Erythroblast (primary cell): ENCODE measurements at places on chromosomes 3 and 15.
A peak's percentile ranks its signal among the peaks of the same experiment; 100 is the strongest.

DNA sequence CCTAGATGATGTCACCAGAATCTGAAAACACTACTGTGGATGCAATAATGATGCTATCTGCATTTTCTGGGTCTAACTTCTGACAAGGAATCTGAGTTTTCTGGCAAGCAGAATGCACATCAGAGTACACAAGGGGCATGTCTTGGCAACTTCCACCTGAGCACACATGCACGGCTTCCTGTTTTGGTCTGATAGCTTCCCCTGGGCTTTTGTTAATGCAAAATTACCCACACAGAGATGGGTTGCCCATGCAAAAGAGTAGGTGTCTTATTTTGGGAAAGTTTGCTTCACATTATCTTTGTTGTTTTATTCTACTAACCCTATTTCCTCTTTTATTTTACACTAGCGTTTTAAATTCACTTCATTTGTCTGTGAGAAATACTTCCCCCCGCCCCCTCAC is 74.2 kb upstream of the SATB1 start:
- no peak for DNase-seq

GRCh38 chr3:62318365-62318751 is 55.0 kb downstream of the FEZF2 start:
- no peak for DNase-seq

DNA sequence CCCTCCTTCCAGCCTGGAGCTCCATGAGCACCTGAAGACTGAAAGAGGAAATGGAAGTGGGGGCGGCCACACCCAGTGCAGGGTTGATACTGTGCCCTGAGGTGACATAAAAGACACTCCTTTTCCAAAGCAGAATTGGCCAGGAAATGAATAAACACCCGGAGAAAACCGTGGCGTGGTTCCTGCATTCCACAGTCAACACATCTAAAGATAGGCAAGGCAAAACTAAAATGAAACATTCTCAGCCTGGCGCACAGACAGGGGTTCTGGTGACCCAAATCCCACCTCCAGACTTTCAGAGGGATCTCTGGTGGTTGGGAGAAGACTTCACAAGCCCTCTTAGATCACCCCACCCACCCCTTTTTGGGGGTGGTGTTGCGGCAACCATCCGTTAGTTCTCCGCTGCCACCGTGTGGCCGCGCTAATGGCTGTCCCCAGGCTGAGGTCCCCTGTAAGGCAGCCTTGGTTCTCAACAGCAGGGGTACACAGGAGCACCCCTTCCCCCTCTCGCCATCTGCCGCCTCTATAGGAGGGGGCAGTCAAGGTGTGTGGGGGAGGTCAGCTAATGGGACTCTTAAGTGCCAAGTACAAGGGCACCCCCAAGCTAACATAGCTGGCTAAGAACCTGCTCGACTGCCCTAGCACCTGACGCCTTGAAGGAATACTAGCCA is 2.5 kb upstream of the MST1R start:
- peak; percentile 75 for DNase-seq

DNA sequence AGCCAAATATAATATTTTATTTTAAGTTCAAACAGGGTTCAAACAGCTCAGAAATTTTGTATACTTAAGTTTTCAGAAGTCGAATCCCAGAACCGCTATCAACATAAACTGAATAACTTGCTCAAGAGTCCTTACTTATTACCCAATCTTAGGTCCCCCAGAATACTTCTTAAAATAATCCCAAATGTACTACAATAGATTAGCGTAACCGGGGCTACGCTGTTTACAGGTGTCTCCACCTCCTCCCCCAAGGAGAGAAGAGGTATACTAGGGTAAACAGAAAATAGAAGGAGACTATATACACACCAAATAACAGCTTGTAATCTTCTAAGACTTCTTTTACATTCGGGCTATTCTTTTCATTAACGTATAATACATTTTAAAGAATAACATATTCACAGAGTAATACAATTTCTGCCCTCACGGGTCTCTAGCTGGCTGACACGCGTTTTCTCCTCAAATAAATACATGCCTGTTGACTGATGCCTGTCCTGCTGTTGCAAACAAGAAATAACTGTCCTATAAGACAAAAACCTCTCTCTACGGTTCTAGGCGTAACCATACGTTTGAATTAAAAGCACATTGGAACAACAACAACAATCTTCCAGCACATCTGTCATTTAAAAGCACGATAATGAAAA is 1.3 kb downstream of the DENND4A start:
- peak; percentile 65 for DNase-seq

- no peak for DNase-seq
Observed at GRCh38 chr3:106381286-106381938, 512.6 kb upstream of the CBLB start.

GRCh38 chr3:112607863-112608262 is 33.1 kb downstream of the CCDC80 start:
- no peak for DNase-seq

GRCh38 chr3:102233881-102234280 is 200.9 kb upstream of the ZPLD1 start:
- DNase-seq, result no peak

DNA sequence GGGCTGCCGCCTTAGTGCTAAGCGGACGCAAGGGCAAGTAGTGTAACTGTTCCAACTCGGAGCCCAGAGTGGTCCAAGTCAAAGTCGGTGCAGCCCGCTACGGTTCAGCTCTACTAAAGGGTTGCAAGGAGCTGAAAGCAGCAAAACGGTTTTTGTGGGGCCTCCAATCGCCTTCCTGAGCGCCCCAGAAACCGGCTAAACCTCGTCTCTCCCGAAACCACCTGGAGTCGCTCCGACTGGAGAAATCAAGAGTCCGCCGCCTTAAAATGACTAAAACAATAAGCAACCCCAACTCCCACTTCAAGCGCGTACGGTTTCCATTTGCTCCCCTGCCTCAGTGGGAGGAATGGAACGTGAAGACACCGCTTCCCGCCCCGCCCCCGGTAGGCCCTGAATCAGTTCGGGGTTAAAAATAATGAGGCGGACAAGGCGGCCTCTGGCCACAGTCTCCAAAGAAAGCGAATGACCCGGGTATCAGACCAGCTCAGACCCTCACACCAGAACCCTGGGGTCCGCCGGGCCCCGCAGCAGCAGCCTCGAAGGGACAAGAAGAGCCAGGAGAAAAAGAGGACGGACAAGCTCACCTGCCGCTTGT is 401 bp downstream of the SEC11A start:
- peak; percentile 70 for DNase-seq

- DNase-seq, result no peak
Observed at GRCh38 chr3:54756330-54756731, 171.5 kb downstream of the LRTM1 start.

DNA sequence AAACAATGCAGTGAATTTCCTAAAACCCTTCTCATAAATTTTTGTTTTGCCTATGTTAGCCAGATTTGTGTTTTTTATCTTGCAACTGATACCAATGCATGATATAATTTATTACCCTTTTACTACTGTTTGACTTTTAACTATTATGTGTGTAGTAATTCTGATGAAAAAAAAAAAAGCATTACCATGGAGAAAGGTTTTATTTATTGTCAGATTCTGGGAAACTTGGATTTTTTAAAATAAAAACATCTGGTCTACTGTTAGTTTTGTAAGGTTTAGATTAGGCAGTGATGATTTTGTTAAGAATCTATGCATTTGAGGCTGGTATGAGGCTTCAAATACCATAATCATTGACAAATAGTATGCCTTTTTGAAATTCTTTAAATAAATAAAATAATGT is 470.4 kb upstream of the ROBO1 start:
- DNase-seq, result no peak

- DNase-seq, result peak; percentile 73
Observed at GRCh38 chr3:23202921-23203707, at the start of gene UBE2E2. Gene UBE2E2 (plus strand): TSS chr3:23203327.

GRCh38 chr15:90015749-90016148 is 14.6 kb downstream of the ZNF710 start:
- DNase-seq, result peak; percentile 16

GRCh38 chr15:75947092-75947491 is 43.4 kb downstream of the FBXO22 start:
- DNase-seq, result peak; percentile 35

DNA sequence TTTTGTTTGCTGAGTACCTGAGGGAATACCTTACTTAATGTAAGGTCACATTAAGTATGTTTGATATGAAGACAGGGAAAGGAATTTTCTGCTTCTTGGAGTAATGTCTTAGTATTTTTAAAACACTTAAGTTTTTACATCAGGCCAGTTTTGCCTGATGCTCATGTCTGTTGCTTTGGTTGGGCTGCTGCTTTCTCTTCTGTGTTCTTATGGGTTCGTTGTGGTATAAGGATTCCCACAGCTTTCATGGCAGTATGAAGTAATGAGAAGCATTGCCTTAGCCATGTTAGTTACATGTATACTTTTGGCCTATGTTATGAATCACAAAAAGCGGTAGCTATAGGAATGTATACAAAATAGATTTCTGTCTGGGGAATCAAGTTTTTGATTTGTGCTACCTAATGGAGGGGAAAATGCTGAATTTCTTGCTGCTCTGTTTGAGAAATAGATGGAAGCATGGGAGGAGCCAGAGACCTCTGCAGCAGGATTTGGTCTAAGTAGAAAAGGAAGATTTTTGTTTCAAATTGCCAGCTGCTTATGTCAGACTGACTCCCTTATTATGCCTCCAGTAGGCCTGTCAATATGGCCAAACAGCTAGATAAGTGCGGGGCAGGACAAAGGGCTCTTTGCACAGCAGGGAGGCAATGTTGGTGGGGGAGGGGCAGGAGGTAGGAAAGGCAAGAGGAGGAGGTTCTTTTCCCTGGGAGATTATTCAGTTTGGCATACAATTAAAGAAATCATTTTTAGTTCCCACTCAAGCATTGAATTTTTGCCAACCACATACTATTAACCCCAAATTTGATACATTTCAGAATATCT is 5.2 kb downstream of the SETD5 start:
- peak; percentile 41 for DNase-seq

DNA sequence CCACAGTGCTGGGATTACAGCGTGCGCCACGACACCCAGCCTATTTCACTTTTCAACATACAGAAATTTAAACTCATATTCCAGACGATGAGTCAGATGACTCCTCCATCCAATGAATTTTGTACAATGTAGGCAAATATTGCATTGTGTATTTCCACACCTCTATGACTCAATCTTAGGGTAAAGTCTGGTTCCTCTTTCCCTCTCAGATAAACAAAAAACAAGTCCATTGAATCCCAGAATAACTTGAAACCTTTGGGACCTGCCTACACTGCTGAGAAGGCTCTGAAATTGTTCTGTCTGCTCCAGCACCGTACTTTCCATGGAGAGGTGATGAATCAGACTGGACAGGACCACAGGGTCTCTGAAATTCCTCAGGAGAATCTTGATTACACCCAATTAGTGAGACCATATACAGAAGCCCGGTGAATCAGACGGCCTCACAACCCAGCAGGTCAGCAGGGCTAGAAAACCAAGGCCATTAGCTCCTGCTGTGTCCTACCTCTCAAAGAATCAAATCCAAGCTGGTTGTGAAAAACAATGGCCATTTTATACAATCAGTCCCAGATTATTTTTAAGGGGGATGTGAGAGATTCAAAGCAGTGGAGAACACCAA is 112.6 kb downstream of the ERC2 start:
- DNase-seq, result no peak

DNA sequence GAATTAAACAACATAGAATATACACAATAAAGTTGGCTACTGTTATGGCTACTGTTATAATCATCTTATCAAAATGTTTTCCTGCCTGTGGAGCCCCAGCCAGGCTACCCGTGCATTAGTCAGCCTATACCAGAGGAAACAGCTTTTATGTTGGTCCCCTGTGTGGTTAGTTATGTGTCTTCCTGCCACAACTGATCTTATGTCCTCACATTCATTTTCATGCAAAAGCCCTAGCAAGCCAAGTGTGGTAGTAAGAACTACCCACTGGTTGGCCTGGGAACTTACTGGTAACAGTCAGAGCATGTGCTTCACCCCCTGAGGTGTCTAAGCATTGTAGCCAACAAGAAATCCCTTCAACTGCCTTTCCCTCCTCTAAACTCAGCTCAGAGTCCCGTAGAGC is 21.8 kb downstream of the MGLL start:
- DNase-seq, result no peak

DNA sequence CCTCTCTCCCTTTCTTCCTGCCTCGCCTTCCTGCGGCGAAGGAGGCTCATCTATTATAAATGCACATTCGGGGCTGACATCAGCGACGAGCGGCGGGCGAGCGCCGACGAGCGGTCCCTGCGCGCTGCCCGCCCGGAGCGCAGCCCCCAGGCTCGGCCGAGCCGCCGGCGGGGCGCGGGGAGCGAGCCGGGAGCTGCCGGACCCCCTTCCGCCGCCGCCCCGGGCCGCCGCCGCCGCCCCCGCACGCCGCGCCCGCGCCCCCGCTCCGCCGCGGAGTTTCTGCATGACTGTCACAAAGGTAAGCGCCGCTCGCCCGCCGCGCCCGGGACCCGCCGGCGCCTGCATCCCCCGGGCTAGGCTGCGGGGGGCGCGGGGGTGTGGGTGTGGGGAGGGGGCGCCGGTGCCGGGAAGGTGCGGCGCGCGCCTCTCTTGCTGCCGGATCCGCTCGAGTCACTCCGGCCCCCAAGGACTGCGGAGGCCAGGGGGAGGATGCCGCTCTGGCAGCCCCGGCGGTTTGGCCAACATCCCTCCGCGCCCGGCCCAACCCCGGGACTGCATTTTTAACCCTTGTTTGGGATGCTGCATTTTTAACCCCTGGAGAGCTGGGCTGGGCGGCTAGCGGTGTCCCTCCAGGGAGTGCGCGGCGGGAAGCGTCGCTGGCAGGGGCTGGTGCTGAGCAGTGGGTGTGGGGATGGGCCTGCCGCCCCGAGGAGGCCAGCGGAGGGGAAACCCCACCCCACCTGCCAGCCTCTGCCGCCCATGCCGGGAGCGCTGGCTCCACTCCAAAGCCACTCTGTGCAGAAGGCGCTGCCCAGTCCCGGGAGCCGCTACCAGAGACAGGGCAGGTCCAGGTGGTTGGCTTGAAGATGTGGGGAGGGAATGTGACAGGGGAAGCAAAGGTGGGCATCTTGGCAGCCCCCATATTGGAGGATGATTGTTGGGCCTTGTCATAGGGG is at the start of gene CORO2B:
Gene CORO2B, plus strand, starts transcription at position 14 of the 956 bp plus-strand sequence. Its CDS starts 270 bp downstream, at position 284.
- no peak for DNase-seq

- DNase-seq, result no peak
Observed at GRCh38 chr3:71916747-71917369, 131.9 kb upstream of the PROK2 start.

- DNase-seq, result peak; percentile 55
Observed at GRCh38 chr3:136428167-136428566, 178.0 kb downstream of the PCCB start.

GRCh38 chr3:74636981-74637380 is 22.5 kb upstream of the CNTN3 start:
- no peak for DNase-seq

- DNase-seq, result no peak
Observed at GRCh38 chr3:129119365-129120100, 2.1 kb downstream of the RAB43 start.

- peak; percentile 54 for DNase-seq
Observed at GRCh38 chr3:161423911-161424522, 52.7 kb upstream of the SPTSSB start.

GRCh38 chr3:177451864-177452830 is 254.9 kb upstream of the TBL1XR1 start:
- no peak for DNase-seq

DNA sequence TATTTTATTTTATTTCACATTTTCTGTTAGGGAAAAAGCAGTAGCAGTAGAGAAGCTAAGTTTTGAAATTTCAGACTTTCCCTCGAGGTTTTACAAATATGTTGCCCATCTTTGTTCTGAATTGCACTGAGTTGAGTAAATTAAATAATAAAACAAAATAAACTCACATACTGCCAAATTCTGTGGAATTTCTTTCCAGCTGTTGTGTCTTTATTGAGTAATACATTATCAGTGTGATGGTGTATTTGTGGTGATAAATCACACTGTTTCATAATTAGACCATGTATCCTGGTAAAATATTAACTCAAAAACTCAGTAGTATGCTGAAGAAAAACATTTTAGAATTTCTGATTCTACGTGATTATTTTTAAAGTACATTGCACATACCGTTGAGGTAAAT is 592.1 kb downstream of the SI start:
- DNase-seq, result no peak

GRCh38 chr15:75920079-75920478 is 16.4 kb downstream of the FBXO22 start:
- no peak for DNase-seq
